ENCODE measurements at places on chromosomes 5 and 9.

DNA sequence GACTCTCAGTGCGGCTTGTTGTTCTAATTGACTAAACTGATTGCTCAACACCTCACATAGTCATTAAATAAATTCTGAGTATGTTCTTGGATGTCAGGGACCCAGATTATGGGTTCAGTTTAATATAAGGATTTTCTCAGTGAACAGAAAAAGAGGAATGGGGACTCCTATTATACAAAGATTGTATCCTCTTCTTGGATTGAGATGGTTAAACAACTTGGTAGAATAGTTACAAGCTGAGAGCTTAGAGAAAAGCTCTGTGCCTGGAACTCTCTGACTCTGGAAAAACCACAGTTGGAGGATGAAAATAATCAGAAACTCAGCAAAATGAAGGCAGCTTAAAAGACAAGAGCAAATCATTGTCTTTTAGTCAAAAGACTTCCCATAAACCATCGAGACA lies 30.5 kb downstream of the ANKRA2 start:
- no peak for DNase-seq

DNA sequence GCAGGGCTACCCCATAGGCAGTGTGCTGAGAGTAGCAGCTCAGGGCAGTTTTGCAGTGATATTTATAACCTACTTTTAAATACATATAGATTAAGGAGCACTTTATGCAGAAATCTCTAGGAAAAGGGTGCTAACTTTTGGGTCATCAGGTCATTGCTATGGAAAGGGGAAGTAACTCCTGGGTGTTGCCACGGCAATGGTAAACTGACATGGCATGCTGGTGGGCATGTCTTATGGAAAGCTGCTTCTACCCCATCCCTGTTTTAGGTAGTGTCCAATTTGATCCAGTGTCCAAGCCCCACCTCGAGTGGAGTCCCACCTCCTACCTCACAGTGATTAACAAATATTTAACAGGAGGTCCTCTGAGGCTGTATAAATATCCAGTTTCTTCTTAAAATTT lies 56.8 kb upstream of the XPA start:
- no peak for DNase-seq

DNA sequence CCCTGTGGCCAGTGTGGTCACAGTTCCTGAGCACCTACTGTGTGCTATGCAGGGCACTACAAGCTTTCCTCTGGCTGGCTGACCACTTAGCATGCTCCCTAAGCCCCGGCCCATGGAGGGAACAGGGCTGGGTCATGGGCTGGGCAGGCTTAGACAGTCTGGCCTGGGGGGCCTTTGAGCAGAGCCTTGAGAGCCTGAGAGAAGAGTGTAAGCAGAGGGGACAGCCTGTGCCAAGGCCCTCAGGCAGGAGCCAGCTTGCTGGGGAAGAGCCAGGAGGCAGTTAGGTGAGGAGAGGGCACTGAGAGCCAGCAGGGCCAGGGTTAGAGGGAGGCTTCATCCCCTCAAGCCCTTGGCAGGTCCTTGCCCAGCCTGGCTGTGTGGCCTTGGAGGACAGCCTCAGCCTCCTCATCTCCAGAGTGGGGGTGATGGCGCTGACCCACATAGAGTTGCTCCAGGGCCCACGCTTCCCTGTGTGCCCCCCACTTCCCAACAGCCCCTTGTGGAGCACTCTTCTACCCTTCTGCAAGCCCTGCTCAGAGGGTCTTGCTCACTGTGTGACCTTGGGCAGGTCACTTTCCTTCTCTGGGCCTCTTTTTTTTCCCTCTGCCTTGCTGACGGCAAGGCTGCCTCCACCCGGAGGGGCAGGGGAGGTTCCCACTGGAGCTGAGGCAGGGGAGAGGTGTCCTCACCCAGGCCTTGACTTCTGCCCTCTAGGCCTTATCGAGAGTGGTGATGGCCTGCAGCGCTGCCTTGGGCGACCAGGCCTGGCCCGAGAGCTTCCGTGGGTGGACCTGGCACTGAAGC lies 107.1 kb downstream of the PHF2 start:
- DNase-seq = no peak

DNA sequence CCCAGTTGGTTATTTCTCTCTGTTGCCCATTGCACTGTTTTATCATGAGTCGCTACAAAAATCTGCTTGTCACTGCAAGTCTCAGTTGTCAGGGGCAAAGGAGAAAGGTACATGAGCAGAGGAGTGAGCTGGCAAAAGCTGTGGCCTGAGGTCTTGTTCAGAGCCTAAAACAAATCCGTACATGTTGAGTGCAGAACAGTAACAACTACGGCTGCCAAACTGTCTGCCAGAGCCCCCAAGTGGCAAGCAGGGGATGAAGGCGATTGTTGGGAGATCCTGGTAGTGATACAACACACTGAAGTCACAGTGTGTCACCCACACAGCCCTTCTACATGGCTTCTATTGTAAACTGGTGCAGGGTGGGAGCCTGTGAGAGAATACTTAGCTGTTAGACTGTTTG lies 50.9 kb downstream of the BRINP1 start:
- DNase-seq = no peak

GRCh38 chr5:149388498-149389190 lies 9.6 kb upstream of the IL17B start:
- no peak for DNase-seq

GRCh38 chr5:145407300-145408047 lies 427.7 kb downstream of the PRELID2 start:
- no peak for DNase-seq

DNA sequence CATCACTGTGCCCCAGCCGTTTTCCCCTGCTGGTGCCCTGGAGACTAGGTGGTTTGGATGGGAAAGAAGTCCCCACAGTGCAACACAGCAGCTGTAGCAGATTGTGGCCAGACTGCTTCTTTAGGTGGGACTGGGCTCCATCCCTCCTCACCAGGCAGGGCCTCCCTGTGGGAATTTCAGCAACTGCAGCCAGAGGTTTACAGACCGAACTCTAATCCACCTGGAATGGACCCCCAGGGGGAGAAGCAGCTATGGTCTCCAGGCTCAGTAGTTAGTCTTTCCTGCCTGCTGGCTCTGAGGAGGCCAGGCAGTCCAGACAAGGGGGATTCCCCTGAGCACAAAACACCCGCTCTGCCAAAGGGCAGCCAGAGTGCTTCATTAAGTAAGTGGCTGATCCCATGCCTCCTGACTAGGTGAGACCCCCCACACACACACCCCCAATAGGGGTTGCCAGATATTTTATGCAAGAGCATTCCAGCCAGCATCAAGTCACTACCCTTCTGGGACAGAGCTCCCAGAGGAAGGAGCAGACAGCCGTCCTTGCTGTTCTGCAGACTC lies 188.9 kb downstream of the SGCD start:
- DNase-seq = no peak

- DNase-seq = no peak
These were observed 49.8 kb upstream of the PALM2AKAP2 start for GRCh38 chr9:109730228-109730627.

GRCh38 chr5:127585661-127586060 lies 63.2 kb upstream of the CTXN3 start:
- DNase-seq = no peak

- DNase-seq = no peak
These were observed 39.9 kb downstream of the ERP44 start for GRCh38 chr9:100058699-100059579.

GRCh38 chr9:98575379-98576346 lies 133.1 kb downstream of the GABBR2 start:
- no peak for DNase-seq

DNA sequence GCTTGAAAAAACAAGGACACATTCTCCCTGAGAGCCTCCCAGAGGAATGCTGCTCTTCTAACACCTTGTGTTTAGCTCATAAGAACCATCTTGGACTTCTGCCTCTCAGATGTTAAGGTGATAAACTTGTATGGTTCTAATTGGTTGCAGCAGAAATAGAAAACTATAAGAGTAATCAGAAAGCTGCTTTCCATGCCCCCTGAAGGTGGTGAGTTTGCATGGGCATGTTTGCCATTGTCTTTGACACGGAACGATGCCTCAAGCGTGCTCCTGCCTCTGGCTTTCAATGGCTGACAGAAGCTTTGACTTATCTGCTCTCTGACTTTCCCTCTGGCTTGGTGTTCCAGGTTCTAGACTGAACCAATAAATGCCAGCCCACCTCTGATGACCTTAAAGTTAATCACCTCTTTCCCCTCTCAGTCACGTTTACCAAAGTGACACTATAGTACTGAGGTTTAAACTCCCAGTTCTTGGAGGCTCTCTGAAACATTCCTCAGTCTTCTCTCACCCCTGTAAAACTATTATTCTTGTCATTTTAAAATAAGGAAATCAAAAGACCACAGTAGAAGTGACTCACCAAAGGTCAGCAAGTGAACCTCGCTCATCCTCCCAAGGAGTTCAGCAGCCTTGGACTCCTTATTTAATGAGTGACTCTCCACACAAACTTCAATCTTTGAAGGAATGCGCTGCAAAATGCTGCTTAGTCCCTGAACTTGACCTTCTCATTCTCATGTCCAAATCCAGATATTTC lies 103.6 kb downstream of the PIK3R1 start:
- DNase-seq = no peak

DNA sequence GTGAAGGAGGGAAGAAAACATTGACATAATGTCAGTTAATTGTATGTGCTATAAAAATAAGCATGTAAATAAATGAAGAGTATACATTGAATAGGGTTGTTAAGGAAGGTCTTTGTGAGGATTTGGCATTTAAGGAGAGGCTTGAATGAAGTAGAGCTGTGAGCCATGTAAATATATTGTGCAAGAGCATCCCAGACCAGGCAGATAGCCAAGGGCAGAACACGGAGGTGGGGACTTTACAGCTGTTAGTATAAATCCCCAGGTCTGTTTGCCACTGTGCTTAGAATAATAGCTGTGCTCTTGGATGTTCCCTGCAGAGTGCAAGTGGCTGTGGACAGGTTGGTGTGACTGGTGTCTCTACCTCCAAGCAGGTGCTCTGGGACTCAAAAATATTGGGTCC lies 211.7 kb downstream of the LRRC70 start:
- DNase-seq = no peak

- no peak for DNase-seq
These were observed 117.9 kb downstream of the CDC42SE2 start for GRCh38 chr5:131381777-131382176.

DNA sequence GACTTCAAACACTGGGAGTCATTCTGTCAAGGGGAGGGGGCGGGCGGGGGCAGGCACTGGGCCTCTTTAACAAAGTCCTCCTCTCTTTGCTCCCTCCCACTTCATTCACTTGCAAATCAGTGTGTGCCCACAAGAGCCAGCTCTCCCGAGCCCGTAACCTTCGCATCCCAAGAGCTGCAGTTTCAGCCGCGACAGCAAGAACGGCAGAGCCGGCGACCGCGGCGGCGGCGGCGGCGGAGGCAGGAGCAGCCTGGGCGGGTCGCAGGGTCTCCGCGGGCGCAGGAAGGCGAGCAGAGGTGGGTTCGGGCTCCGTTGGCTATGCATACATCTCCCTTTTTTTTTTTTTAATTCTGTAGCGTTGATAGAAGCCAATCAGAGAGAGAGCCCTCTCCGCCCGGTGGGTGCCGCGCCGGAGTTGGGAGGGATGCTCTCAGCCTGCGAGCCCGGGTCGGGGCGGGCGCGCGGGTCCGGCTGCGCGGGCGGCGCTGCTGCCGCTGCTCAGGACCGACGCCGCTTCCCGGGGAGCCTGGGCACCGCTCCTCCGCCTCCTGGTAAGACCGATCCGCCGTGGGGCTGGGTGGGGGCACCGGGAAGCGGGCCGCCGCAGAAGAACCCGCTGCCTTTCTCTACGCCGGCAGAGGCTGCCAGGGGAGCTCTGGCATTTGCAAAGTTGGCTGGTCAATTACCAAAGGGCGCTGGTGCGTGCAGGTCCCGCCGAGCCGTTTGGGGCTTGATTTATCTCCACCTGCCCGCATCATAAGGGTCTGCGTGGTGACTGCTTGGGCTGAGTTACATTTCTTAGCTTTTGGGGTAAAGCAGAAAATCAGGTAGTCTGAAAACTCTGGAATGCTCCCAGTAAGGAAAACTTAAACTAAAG lies at the start of gene CDH6:
TSS of gene CDH6 (plus strand) at position 96 of the 877 bp plus-strand sequence. CDS start 73,788 bp downstream, outside the sequence.
- DNase-seq = no peak

DNA sequence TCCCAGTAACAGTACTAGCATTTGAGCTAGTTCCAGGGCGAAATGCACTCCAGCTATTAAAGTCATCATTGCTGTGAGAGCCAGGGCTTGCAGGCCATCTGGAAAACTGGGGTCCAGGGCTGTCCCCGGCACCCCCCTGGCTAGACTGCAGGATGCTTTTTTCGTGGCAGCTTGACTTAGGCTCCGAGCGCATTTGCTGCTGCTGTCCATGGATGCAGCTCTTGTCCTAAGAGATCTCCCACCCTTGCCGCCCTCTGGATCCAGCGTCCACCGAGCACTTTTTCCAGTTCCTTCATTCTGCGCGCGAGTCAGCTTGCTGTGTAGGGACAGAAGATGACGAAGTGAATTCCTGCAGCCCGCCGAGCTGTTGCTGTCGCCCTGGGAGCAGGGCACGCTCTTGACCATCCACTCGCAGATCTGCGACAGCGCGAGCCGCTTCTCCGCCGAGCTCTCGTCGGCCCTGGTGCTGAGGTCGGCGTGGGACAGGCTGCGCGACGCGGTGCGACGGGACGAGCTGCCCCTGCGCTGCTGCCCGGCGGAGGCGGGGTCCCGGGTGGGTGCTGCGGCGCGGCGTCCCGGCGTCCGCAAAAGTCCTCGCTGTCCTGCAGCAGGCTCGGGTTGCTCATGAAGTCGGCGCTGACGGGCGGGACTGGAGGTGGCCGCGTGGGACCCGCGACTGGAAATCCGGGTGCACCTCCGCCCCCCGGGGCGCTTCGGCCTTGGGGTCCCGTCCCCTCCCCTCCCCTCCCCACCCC lies 30.7 kb downstream of the OR2V1 start:
- DNase-seq = no peak

GRCh38 chr5:150081541-150082283 lies 4.6 kb downstream of the CSF1R start:
- DNase-seq = no peak

DNA sequence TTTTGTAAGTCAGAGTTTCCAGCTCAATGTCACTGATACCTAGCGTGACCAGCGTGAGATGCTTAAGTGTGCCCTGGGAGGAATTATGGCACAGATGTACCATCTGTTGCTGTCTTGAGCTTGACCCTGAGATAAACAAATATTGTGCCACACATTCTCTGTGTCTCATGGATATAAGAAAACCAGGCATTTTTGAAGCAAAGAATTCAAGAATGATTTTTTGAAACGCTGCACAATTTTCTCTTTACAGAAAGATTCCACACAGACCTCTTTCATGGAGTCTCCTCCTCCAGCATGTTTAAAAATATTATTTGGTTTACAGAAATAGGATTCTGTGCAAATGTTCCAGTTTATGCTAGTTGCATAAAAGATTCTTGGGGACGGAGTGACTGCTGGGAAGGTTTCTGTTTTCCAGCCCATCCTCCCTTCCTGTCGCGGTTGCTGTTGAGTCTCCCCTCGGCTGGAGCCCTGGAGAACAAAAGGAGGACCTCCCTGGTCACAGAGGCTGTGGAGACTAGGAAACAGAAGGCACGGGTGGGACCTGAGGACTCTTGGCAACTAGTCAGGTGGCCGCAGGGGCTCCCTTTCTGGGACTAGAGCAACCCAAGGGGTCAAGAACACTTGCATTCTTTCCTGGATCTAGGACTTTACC lies 120.8 kb downstream of the RASGRF2 start:
- no peak for DNase-seq

- DNase-seq = peak; percentile 64
These were observed 129.6 kb downstream of the KCNIP1 start for GRCh38 chr5:170633235-170634081.
